ENCODE measurements at places on chromosomes 6 and 20.

- DNase-seq: no peak
These were observed 52.2 kb downstream of the MRPL14 start for GRCh38 chr6:44074813-44075646.

DNA sequence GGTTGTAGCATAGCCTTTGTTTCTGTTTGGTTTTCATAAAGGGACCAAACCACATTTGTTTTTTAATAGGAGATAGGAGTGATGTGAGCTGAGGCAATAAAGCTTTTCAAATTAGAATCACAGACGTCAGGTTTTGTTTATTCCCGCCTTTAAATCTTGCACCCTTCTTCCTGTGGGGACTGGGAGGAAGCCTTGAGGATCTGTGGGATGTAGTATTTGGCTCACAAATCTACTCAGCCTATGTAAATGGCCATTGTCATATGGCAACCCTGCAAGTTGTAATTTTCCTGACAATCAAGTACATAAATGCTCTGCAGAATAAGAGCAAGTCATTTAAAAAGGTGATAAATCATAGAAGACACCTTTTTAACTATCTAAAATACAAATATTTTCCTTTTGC, 110.4 kb downstream of the ADGRG6 start:
- no peak for DNase-seq

GRCh38 chr20:37259865-37260264, 1.7 kb downstream of the GHRH start:
- no peak for DNase-seq

GRCh38 chr6:23272536-23272935, 703.2 kb downstream of the HDGFL1 start:
- DNase-seq: no peak

DNA sequence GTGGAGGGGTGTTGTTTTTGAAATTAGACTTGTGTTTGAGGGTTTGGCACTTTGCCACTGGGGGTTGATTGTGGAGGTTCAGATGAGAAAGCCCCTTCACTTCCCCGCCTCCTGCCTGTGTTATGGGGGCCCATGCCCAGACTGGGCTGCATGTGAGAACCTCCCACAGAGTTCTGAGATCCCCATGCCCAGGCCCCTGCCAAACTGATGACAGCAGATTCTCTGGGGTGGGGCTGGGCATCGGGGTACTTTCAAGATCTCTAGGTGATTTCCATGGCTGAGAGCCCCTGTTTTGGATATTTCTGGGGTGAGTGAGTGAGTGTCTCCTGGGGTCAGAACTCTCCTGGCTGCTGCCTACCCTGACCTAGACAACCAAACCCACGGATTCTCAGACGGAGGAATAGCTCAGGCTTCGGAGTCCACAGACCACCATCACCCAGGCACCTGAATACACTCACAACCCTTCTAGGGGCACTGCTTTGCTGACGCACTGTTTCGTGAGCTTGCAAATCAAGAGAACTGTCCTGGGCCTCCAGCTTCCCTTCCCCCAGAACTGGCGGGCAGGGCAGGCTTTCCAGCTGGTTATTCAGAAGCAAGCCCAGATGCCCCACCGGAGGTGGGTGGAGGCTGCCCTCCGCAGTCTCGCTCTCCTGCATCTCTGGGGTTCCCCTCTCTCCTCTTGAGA, 6.3 kb downstream of the BCAS1 start:
- DNase-seq: no peak

- DNase-seq: no peak
These were observed 40.1 kb downstream of the SNRPB start for GRCh38 chr20:2430538-2430937.

- no peak for DNase-seq
These were observed 12.7 kb downstream of the PKHD1 start for GRCh38 chr6:52074716-52075115.

DNA sequence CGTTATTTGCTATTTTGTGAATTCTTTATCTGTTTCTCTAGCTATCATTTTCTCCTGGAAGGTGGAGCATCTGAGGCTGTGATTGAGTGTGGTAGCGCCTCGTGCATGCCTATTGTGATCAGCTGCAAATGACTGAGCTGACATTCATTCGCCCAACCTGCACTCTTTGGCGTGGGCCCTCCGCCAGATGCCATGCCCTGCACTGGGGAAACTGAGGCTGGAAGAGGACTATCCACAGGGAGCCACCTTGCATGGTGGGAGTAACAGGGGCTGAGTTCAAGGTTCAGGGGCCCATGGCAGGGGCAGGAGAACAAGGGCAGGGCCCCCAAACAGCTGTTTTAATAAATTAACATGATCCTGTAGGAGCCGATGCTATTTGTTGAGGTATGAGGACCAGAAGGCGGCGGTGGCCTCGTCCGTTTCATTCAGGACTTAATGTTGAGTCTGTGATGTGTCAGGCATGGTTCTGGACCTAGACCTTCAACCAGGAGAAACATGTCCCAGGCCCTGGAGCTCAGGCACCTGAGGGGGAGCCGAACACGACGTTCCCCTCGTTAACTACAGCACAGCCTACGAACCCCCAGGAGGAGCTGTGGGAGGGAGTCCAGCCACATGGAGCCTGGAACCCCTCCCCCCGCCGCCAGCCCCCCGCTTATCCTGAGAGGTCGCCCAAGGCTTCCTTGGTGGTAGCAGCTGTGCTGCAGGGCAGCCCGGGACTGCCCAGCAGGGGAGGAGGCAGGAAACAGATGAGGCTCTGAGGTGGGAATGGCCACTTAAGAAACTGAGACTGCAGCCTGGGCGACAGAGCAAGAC, 242.9 kb downstream of the CDH4 start:
- no peak for DNase-seq

- no peak for DNase-seq
These were observed 68.3 kb downstream of the RIN2 start for GRCh38 chr20:19826179-19826914.
